ENCODE measurements at places on chromosomes 12 and 14. TPM values are rescaled to one million over a fixed set of nuclear protein-coding genes. Genes with fewer than 3 reads are reported as not detected.

DNA sequence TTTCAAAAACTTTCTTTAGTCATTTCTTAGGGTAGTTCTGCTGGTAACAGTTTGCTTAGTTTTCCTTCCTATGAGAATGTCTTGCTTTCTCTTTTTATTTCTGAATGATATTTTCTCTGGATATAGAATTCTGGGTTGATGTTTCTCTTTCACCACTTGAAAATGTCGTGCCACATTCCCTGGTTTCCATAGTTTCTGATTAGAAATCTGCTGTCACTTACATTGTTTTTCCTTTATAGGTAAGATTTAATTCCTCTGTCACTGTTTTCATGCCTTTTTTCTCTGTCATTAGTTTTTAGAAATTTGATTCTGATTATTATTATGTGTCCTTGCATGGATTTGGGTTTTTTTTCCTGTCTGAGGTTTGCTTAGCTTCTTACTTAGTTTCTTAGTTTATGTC lies 77.3 kb upstream of the PCNX4 start:
- DNase-seq, result no peak

DNA sequence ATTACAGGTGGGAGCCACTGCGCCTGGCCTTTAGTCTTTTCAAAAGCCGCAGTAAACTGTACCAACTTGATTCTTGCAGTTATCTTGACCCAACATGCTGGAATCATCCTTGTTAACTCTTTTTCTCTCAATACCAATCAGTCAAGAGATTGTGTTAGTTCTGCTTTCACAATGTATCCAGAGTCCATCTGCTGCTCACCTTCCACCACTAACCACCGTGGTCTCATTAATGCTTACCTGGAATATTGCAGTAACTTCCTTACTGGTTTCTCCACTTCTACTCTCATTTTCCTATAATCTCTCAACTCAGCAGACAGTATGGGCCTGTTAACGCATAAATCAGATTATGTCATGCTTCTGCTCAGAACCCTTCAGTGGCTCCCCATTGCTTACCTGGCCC lies 62.2 kb downstream of the VEZT start:
- no peak for DNase-seq

DNA sequence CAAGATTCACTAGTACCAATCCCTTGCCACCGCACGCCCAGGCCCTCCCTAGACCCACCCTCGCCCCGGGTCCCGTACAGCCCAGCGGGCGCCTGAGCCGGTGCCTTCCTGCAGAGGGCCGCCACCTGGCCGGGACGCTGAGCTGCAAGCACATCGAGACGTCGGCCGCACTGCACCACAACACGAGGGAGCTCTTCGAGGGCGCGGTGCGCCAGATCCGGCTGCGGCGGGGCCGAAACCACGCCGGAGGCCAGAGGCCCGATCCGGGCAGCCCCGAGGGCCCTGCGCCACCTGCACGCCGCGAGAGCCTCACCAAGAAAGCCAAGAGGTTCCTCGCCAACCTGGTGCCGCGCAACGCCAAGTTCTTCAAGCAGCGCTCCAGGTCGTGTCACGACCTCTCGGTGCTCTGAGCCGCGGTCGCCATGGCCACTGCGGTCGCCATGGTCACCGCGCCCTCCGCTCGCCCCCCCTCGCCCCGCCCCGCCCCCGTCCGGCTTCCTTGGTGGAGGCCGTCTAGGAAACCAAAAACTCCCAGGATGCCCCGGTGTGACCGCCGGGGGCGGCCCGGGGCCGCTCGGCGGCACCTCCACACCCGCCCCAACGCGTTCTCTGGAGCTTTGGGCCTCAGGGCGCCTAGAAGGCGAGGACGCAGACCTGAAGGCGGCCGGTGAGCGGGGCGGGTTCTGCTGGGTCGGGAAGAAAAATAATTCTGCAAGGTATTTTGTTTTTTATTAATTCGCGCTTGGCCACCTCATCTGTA lies 3.7 kb downstream of the REM2 start:
- no peak for DNase-seq

DNA sequence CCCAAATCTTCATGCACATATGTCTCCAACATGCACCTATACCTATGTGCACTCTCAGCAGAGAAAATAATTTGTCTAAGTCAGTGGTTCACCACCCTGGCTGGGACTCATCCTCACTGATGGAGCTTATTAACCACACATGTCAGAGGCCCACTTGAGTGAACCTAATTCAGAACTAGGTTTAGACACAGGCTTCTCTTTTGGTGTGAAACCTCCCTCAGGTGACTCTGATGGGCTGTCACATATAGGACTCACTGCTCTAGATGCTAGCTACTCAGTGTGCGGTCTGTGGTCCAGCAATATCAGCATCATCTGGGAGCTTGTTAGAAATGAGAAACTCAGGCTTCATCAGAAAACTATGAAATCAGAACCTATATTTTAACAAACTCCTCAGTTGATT lies 85.7 kb downstream of the SLC6A15 start:
- DNase-seq, result no peak

GRCh38 chr14:102828151-102828550 lies 50.9 kb downstream of the TRAF3 start:
- DNase-seq, result no peak

DNA sequence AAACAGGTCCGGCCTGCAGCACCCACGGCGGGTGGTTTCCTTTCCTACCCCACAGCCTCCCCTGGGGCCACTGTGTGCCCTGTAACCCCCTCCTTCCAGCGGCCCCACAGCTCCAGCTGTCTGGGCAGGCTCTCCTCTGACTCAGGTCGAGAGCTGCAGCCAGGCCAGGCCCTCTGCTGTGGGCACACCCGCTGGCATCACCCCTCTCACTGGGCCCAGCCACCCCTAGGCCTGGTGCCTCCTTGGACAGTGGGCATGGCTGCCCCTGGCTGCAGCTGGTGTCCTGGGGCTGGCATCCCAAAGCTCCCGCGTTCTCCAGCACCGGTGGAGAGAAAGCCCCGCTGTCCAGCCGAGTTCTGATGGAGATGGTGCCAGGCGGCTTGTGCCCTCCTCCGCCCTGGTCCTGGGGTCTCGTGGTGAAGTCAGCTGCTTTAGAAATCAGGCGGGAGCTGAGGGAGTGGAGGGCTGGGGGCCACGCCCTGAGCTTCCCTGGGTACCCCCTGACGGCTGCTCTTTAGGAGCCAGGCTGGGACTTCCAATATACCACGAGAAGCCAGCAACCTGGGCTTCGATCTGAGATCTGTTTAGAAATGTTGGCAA lies 114.9 kb downstream of the KIF26A start:
- no peak for DNase-seq

DNA sequence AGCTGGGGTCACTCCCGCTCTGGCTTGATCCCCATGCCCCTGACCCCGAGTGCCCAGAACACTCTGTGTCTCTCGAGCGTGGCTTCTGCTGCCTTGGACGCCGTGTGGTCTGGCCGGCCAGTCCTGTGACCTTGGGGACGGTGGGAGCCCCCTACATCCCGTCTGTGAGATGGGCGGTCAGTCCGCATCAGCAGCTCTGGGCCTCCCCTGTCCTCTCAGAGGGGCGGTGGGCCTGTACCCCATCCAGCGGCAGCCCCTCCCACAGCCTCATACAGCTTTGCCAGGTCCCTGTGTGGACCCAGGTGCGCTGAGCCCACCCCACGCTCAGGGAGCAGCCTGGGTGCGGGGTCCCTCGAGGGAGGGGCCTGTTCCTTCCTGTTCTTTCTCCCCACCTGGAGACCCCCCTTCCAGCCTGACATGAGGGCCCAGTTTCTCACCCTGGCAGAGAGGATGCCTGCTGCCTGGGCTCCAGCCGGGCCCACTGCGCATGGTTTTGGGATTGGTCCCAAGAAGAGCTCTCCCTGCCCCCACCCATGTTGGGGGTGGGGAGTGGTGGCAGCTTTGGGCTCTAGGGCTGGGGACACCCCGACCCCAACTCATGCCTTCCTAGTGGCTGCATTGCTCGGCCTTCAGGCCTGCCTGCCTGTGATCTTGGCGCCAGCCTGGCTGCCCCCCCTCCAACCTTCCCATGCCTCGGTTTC lies 1.5 kb downstream of the MTA1 start:
- DNase-seq, result no peak

- DNase-seq, result no peak
Observed at GRCh38 chr14:23186913-23187654, 3.6 kb upstream of the SLC7A8 start.

RAPGEF3 gene
- total RNA-seq, result 52.3 TPM

DNA sequence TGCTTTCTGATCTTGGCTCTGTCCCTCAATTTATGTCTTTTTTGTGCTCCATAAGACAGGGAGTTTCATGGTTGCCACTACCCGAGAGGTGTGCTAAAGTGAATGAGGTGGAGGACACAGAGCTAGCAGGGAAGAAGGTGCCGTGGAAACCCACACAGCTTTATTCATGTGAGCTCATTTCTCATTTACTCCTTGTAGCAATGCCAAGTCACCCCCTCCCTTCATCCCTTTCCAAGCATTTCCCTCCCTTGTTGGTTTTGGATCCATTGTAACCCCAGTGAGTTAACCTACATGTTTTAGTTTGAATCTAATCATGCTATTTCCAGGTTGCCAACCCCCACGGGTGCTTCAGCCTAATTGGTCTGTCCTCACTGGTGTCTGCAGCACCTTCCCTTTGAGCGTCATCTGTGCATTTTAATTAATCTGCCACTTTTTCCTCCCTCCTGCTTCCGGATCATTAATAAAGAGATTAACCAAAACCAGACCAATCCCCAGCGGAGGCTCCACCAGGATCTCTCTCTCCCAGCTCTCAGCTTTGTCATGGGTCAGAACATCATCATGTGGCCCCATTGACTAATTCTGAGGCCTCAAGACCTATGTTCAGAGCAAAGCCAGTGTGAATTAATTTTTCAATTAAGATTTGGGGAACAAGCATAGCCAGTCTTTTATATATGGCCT lies 56.2 kb downstream of the NTF3 start:
- DNase-seq, result no peak

CLEC7A gene
- 7.9 TPM for total RNA-seq
